ENCODE measurements at places on chromosomes 3 and 15.

GRCh38 chr3:106963442-106963841, 413.8 kb upstream of the CCDC54 start:
- DNase-seq: no peak

GRCh38 chr3:191329654-191330529, at the start of gene UTS2B:
TSS of gene UTS2B (minus strand) at chr3:191330526. CDS start at chr3:191282189, 48,337 bp downstream.
- peak; percentile 22 for DNase-seq

DNA sequence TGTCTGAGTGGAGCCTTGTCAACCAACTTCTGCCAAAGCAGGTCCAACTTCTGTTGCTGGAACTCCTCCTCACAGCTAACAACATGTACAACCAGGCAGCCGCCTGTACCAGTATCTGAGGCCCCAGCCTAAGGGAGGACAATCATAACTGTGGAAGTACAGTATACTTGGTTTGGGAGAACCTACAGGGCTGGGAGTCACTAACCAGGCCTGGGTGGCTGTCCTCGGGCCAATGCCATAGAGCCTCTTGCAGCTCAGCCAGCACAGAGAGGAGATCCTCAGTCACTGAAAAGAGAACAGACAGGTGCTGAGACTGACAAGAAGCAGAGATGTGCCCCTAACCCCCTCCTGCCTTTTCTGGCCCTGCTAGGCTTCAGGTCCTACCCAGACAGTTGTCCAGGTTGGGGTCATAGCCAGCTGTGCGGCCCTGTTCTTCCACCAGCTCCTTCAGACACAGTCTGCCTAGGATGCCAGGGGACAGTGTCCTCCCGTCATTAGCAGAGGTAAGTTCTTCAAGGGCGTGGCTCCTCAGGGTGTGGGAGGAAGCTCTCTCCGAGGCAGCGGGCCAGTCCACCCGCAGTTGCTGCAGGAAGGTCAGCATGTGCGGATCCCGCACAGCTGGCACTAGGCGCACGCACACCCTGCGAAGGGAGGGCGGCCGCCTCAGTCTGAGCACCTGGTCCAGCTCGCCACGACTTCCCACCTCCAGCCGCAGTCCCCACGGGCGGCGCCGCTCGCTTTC, 980 bp downstream of the DALRD3 start:
- no peak for DNase-seq

GRCh38 chr3:29214009-29214658, 66.7 kb upstream of the RBMS3 start:
- no peak for DNase-seq

GRCh38 chr3:13198264-13198879, 125.1 kb upstream of the IQSEC1 start:
- no peak for DNase-seq

DNA sequence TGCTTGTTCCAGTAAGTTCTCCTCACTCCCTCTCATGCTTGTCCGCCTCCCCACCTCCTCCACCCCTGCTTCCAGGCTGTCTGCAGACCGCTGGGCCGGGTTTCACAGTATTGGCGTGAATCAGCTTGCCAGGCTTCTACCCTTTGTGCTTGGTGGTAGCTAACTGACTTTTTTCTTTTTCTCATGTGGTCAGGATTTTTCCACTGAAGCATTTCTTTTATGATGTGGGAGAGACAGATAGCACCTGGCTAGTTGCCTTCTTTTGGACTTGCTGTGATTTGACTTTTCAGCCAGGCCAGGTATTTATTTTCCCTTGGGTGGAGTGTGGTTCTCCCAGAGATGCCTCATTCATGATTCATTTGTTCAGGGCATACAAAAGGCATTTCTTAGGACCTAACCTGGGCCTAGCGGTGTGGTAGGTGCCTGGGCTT, 60.6 kb downstream of the ST6GAL1 start:
- peak; percentile 61 for DNase-seq

- no peak for DNase-seq
Observed at GRCh38 chr3:54962200-54962599, 34.3 kb upstream of the LRTM1 start.
